ENCODE measurements at places on chromosomes 3 and 15.

DNA sequence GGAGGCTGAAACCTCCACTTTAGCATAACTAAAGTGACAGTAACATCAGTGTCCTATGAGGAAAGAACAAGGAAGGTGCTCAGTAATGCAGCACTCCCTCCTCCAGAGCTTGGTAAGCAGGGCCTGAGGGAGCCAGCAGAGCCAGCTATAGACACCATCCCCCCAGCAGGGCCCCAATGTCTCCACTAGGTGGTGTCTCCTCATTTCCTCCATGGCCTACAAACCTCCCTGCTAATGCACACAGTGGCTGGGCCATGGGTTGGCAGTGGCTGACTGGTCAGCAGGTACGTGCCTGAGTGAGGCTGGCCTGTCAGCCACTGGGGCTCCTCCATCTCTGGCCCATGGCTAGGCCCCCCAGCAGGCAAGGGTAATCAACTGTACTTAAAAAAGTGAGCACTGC, 13.6 kb downstream of the MRPS25 start:
- peak; percentile 63 for DNase-seq

- no peak for DNase-seq
These were observed 6.0 kb downstream of the SSR3 start for GRCh38 chr3:156548902-156549301.

- no peak for DNase-seq
These were observed 72.0 kb downstream of the FAM43A start for GRCh38 chr3:194757647-194758061.

DNA sequence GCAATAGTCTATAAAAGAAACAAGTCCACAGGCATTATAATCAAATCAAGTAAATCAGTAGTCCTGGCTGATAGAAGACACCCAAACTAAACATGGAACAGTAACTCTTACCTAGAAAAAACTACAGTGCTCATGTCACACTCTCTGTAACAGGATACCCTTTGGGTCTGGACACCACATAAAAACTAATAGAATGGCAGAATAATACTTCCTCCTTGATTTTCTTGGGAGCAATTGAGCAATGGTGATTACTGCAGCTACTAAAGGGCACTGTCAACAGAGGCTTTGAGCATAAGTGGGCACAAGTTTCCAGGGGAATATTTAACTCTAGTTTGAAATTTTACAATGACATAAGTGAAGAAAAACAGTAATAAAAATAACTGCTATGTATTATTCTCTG, 59.5 kb downstream of the GLB1 start:
- DNase-seq, result no peak

GRCh38 chr15:87866961-87867360, 389.6 kb downstream of the NTRK3 start:
- DNase-seq, result peak; percentile 38

- DNase-seq, result no peak
These were observed 90.3 kb downstream of the FMN1 start for GRCh38 chr15:33104212-33104611.

DNA sequence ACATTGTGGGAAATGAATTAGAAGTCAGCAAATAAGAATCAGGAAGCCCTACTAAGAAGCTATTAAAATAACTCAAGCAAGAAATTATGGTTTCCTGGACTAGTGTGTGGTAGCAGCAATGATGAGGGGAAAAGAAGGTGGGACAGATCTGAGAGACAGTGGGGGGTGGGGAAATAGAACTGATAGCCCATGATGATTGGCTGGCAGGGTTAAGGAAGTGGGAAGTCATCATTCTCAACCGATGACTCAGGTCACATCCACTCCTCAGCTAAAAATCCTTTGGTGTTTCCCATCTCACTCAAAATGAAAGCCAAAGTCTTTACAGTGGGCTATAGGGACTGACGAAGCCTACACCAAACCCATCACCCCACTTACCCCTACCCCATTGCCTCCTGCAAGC, 153.9 kb upstream of the ARHGEF26 start:
- no peak for DNase-seq

- peak; percentile 26 for DNase-seq
These were observed 236.8 kb upstream of the TBC1D5 start for GRCh38 chr3:17979252-17979651.

DNA sequence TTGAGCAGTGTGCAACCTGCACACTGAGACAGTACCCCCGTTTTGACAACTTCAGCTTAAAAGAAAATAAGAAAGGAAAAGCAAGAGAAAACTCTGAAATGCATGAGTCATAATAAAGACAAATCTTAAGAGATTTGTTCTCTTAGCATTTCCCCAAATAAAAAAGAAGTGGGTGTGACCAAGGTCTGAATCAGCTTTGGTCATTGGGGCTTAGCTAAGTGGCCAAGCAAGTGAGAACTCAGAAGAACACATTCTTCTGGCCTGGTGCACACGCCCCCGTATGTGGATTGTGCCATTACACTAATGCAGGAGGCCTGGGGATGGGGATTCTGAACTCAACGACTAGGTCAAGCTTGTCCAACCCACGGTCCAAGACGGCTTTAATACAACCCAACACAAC, 56.9 kb upstream of the PDZRN3 start:
- no peak for DNase-seq

DNA sequence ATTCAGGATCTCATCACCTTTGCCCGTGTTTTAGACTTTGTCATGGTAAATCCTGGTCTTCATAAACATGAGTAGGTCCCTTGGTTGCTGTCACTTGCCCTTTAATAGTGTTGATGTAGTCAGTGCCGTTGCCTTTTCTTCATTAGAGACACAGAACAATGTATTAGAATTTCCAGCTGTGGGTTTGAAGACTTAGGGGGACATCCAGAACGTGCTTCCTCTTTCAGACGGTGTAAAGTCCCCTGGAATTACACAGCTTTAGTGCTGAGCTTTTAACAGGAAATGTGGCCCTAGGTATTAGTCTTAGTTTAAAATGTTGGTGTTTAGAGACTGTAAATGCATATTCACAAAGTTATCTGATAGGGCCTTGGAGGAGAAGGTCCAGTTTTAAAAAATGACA, 8.8 kb upstream of the LRCH3 start:
- DNase-seq, result no peak

DNA sequence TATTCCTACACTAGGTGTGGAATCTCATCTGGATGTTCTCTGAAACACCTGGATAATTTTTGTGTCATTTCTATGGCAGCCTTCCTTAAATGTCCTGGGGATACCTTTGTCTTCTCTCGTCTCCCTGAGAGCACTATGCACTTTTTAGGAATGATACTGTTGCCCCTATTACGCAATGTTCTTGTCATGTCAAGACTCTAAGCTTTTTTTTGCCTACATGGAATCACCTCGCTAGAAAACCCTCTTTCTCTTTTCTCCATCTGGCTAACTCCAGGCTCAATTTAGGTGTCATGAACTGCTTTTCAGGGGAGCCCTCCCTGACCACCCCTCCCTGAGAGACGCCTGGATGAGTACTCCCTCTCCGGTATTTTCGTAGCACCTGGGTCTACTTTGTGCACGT, 81.3 kb downstream of the SOX2 start:
- no peak for DNase-seq

- DNase-seq, result no peak
These were observed 75.6 kb downstream of the ADAMTS17 start for GRCh38 chr15:100266166-100266565.

- DNase-seq, result no peak
These were observed 1534.6 kb downstream of the SI start for GRCh38 chr3:163543662-163544061.

Data from neural progenitor cell (in vitro differentiated cells).